CD4-positive, alpha-beta T cell treated with Interferon gamma for 1 hour (primary cell): ENCODE measurements at places on chromosomes 12 and 14.

- DNase-seq: peak; percentile 64
These were observed 20.9 kb downstream of the SYNE3 start for GRCh38 chr14:95495538-95496025.

- no peak for DNase-seq
These were observed 180.8 kb upstream of the NTF3 start for GRCh38 chr12:5251092-5251491.

GRCh38 chr12:6493497-6494257 lies at the start of gene NCAPD2:
NCAPD2 (plus strand) TSS chr12:6494102; CDS start chr12:6495099, 997 bp downstream.
- peak; percentile 95 for DNase-seq

- no peak for DNase-seq
These were observed 662 bp downstream of the EPS8 start for GRCh38 chr12:15788233-15789219.

GRCh38 chr12:84408936-84409335 lies 503.7 kb downstream of the SLC6A15 start:
- DNase-seq: no peak

DNA sequence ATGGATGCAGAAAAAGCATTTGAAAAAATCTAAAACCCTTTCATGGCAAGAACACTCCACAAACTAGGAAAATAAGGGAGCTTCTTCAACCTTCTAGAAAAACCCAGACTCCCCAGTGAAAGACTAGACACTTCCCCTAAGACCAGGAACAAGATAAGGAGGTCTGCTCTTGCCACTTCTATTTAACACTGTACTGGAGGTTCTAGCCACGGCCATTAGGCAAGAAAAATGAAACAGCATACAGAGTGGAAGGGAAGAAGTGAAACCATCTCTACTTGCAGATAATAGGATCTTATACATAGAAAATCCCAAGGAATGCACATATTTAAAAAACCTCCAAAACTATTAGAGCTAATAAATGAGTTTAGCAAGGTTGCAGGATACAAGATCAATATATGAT lies 42.3 kb downstream of the CHGA start:
- DNase-seq: no peak

- DNase-seq: no peak
These were observed 292.8 kb upstream of the SFSWAP start for GRCh38 chr12:131418121-131418520.

DNA sequence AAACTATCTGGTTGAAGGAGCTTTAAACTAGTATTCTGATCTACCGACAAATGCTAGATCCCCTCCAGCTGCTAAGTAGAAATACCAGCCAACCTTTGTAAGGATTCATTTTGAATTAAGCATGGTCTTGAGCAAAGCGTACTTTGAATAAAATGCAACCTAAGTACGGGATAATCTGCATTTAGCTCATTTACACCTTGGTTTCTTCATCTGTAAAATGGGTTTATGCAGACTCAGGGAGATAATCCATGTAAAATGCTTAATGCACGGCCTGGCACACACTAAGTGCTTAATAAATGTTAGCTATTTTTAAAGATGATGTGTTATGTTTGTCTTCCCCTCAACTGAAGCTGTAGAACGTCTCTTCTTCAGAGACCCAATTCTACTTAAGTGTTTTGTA lies 15.9 kb downstream of the EGLN3 start:
- DNase-seq: no peak

DNA sequence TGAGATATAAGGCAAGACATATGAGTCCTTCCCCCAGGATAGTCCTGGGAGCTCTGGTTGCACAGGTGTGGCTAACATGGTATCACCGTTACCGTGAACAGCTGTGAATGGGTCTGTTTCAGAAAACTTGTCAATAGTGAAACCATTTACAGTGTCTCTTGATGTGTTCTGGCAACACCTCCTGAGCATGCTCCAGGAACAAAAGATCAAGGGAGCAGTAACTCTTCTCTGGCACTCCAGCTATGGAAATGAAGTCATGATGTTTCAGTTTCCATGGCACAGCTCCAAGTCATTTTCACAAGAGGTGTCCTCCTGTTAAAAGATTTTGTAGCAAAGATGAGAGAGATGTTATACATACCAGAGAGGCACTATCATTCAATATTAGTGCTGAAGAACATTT lies 253.7 kb downstream of the SNAPC1 start:
- DNase-seq: no peak

GRCh38 chr14:53517270-53517960 lies 364.3 kb upstream of the DDHD1 start:
- no peak for DNase-seq
